ENCODE measurements at places on chromosomes 4 and X. TPM values are rescaled to one million over a fixed set of nuclear protein-coding genes. Genes with fewer than 3 reads are reported as not detected.

DNA sequence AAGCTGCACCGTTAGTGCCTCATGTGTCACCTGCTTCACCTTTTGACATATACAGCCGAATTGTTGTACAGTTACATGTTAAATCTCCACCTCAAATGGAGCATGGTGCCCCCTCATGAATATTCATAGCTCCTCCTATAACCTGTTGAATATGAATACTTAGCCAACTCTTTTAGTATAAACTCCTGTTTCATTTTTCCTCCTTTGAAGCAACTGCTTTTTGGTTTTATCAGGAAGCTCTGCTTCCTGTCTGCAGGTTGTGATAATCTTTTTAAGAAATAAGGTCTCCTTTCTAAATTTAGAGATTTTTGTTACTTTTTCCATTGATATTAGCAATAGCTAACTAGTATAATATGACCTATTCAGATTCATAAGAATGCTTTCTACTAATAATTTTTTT lies 1429.2 kb upstream of the AGA start:
- DNase-seq: no peak

GRCh38 chr4:41213625-41214135 lies 662 bp downstream of the APBB2 start:
- no peak for DNase-seq

DNA sequence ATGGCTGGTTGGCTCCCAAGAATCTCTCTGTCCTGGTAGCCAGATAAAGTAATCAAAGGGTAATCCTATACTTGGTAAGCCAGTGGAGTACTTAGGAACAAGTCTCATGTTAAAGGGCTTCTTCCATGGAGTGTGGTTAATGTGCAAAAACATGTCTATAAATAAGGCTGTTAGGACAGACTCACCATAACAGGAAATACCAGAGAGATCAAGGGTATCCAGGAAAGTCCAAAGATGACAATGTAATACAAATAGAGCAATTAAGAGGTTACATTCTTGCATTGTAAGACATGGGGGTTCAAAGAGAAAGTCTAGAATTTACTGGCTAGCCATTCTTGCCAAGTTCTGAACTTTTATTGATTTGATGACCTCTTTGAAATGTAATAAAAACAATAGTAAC lies 61.9 kb upstream of the ZCCHC13 start:
- DNase-seq: no peak

- DNase-seq: no peak
Measured at GRCh38 chrX:106672527-106672926, 54.0 kb upstream of the RNF128 start.

Gene OPHN1
- total RNA-seq: 0.12 TPM

DNA sequence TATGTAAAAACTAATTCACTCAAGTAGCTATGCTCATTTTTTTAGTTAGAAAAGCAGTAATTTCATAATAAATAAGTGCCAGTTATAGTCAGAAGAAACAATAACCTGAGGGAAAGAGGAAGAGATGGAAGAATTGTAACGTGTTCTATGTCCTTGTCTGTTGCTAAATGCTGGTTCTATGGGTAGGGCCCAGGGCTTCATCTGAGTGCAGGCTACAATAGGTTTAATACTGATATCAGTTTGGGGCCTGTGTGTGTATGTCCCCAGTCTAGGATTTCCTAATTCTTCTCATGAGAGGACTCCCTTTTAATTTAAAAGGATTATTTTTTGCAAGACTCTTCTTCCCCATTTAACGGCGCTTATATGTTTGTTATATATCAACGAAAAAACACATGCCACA lies 3.3 kb upstream of the EREG start:
- DNase-seq: no peak
